ENCODE measurements at places on chromosomes 2 and 18.

GRCh38 chr2:35220461-35220860 is 1135.1 kb upstream of the CRIM1 start:
- DNase-seq: no peak

- DNase-seq: no peak
These were observed 47.0 kb upstream of the TMEM178A start for GRCh38 chr2:39618736-39619135.

GRCh38 chr2:208047840-208048239 is 22.5 kb upstream of the PLEKHM3 start:
- no peak for DNase-seq

DNA sequence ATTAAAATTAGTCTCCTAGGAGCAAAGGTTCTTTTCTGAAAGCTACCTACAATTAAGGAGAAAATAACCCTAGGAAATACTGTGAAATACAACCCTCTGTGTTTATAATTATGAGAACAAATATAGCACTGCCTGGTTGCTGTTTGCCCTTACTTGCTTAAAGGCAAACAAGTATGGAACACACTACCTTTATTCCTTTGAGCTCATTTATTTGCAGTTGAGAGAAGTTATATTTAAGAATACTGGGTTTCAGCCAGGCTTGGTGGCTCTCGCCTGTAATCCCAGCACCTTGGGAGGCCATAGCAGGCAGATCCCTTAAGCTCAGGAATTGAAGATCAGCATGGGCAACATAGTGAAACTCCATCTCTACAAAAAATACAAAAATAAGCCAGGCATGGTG is 23.1 kb upstream of the IAH1 start:
- DNase-seq: no peak

GRCh38 chr2:206083602-206084438 is 2.2 kb downstream of the INO80D start:
- no peak for DNase-seq

- DNase-seq: no peak
These were observed 16.8 kb upstream of the MYCN start for GRCh38 chr2:15923597-15923996.

DNA sequence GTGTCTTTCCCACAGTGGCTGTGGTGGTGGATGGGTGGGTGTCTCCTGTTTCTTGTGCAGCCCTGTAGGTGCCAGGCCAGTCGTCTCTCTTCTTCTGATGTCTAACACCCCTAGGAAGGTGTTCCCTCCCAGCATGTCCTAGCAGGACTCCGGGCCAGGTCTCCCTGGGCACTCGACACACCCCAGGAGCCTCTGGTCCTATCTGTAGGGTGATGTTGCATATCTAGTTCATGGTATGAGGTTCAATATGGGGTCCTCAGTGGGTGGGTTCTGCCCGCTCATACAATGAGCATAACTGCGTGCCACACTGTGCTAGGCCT is 14.4 kb downstream of the NGEF start:
- no peak for DNase-seq

DNA sequence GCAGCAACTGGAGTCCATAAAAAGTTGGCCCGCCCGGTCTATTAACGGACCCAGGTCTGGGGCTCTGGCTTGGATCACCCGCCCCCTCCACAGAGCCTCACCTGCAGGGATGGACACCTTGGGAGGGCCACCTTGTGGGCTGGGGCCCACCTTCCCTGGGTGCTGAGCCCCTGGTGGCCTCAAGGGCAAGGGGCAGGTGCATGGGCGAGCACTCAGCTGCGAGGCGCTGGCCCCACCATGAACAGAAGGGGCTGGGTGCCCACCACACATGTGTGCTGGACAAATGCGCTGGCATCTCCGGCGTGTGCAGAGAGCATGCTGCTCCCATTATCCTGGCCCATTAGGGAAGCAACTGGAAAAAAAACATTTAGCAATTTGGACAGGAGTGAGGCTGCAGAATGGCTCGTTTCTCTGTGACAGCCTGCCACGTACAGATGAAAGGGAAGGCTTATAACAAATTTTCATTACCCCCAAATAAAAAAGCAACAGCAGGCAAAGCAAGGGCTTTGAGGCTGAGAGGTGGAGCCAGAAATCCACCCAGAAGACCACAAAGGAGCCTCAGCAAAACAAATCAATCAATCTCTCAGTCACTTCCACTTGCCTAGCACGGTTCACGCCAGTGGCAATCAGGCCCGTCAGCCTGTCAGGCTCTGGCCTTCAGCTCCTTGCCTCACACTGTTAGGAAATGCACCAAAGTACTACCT is 253.1 kb upstream of the ZNF521 start:
- DNase-seq: no peak

- DNase-seq: no peak
These were observed 133.1 kb downstream of the ADCYAP1 start for GRCh38 chr18:1037776-1038175.

- peak; percentile 56 for DNase-seq
These were observed at the start of gene IER3IP1 for GRCh38 chr18:47175898-47176575. Gene IER3IP1, minus strand, starts transcription at chr18:47176364. Its CDS starts 87 bp downstream, at chr18:47176277.

- DNase-seq: no peak
These were observed 409.0 kb downstream of the LPIN1 start for GRCh38 chr2:12155303-12156051.

DNA sequence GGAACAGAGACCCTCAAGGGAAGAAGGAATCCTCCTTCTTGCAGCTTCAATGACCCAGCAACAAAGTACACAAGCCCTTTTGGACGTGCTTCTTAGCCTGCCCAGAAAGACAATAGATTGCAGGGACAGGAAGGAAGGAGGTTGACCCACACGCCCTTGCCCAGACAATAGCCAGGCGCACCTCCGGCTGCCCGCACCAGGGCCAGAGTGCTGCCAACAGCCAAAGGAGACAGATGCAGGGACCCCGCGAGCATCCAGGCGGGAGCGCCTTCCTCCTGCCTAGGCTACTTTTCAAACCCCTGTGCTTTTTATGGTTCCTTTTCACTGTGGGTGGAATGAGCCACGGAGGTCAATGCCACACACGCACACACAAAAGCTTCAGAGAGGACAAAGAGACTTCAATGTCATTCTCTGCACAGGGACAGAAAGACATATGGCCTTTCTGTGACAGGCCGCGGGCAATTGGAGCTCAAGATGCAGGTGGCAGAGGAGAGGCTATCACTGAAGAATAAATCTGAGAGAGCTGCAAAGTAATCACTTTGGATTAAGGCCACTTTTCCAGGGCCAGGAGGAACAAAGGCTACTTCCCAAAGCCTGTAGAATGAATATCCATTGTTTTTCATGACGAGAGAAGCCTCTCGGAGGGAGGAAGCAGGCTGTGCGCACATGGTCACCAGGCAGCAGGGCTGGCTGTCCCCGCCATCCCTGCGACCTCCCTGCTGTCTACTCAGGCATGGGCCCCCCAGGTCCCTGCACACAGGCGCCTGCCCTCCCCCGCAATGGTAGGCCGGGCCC is 300.6 kb downstream of the EIPR1 start:
- DNase-seq: no peak

GRCh38 chr2:168718622-168719021 is 83.8 kb upstream of the NOSTRIN start:
- DNase-seq: no peak

- DNase-seq: no peak
These were observed 266.8 kb upstream of the LYPD1 start for GRCh38 chr2:132936791-132937190.

GRCh38 chr2:205324355-205324754 is 357.9 kb upstream of the NRP2 start:
- DNase-seq: no peak

DNA sequence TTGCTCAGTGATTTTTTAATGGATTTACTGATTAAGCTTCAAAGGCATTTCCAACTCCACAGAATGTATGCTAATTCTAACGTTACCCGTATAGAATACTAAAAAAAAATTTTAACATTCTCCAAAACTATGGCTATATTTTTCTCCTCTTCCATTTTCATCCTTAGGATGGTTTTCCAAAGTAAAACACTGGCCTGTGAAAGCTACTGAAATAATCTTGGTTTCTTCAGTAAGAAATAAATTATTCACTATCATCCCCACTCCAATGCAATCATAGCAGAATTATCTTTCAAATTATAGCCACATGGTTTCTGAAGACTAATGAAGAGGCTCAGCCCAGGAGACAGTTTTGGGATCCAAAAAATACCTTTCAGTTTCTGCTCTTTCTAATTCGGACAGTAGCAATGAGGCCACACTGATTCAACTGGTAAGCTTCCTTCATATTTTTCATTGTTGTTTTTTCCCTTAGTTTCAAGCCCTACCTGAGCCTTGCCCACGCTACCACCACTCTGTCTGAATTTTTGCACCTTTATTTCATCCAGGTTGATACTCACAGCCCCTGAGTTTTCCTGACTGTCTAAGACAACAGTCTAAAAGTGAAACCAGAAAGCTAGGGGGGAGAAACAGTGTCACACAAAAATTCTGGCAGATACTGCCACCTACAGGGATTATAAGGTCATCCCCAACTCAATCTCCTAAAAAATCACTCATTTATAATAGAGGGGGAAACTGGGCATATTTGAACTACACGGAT is 887.9 kb downstream of the NRXN1 start:
- no peak for DNase-seq

DNA sequence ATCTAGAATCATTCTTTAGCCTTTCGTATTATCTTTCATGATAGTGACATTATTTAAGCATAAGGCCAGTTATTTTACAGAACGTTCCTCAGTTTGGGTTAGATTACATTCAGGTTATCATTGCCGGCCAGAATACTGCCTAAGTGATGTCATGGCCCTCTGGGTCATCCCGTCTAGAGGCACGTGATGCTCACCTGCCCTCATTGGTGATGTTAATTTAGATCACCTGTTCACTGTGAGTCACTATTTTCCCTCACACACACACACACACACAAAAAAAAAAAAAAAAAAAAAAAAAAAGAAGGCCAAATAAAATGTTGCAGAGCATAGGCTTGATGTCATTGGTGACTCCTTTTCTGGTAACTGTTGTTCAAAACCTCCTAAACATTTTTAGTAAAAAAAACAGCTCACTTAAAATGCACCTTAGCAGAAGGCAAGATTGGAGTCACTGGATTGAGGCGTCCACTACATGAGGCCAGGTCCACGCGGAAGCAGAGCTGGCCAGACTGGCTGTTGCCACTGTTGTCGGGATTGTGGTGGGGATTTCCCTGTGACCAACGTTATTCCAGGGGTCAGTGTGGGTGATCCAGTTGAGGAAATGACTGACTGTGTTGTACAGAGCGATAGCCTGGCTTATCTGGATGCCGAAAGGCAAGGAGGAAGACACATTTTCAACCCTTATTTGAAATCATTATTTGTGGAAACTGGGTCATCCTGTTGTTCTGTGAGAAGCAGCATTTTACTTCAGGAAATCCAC is 52.1 kb upstream of the CNGA3 start:
- no peak for DNase-seq

DNA sequence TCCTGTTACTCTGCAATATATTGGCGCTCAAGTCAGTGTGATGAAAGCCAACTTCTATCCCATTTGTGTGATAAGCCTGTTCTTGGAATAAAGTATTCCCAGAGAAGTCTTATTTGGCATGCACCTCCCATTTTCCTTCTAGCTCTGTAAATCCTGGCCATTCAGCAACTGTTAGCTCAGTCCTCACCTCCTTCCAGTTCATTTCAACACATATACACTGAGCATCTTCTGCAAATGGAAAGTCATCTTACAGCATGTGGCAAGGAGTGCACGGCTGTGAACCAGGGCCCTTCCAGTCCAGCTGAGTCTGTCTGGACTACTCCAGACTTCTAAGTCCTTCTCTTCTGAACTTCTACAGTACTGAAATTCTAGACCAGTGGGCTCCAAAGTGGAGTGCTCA is 53.1 kb downstream of the SPATS2L start:
- DNase-seq: no peak

- DNase-seq: no peak
These were observed 5.3 kb upstream of the REG1A start for GRCh38 chr2:79114797-79115494.

- no peak for DNase-seq
These were observed 34.7 kb downstream of the PTPN18 start for GRCh38 chr2:130390460-130391057.

DNA sequence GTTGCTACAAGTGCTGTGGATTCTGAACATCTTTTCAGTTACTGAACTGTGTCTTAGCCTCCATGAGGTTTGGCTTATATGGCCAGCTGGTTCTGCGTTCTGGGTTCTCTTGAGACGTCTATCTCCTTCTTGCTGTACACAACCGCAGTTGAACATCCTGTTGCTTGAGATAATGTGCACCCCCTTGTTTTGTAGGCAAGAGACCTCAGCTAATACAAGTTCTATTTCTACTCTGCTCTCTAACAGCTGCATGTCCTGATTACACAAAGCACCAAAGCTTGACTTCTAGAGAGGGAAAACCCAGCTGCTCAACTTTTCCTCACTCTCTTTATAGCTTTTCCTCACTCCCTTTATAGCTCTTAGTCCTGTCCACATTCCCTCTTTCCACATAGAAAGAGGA is 176.0 kb downstream of the LTBP1 start:
- DNase-seq: no peak

DNA sequence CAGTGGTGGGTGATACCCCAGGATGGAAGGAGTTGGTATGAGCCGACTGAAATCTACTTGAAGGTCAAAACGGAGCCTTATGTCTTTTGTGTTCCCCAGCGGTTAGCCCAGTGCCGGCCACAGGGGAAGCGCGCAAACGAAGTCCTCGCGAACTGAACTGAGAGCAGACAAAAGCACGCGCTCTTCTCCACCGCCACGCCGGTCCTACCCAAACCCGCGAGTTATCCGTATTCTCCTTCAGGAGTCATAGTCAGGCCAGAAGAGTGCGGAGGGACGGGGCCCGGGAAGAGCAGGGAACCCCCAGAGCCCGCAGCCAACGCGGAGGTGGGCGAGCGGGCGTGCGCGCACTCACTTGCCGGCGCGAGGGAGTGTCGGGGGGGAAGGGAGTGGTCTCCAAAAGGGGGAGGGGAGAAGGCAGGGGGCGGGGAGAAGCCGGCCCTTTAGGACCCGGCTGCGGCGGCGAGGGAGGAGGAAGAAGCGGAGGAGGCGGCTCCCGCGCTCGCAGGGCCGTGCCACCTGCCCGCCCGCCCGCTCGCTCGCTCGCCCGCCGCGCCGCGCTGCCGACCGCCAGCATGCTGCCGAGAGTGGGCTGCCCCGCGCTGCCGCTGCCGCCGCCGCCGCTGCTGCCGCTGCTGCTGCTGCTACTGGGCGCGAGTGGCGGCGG is at the start of gene IGFBP2:
TSS of gene IGFBP2 (plus strand) at position 469 of the 664 bp plus-strand sequence. CDS start at position 573, 104 bp downstream.
- no peak for DNase-seq

DNA sequence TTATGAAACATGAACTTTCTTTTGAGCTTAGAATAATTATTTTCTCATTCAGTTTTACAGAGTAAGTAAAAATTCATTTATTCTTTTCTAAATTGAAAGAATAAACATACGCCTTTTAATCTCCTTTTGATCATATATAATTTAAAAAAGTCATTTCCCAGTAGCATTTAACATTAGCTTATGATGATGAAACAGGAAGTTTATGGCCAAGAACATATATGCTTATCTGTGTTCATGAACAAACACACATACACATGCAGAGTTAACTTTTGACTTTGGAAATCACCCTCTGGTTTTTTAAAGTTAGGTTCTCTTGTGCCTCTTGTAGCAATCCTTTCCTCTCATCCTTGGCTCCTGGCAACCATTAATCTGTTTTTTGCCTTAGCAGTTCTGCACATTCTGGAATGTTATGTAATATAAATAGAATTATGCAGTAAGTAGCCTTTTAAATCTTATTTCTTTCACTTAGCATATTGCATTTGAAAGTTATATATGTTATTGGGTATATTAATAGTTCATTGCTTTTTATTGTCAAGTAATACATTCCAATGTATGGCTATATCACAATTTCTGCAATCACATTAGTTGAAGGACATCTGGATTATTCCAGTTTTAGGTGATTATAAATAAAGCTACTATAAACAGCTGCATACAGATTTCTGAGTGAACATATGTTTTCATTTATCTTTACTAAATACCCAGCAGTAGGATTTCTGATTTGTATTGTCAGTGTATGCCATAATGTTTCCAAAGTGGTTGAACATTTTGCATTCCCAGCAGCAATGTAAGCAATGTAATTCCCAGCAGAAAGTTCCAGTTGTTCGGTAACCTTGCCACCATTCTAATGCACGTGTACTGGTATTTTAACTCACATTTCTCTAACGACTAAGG is 210.3 kb downstream of the ZRANB3 start:
- DNase-seq: no peak
